ENCODE measurements at places on chromosomes 13 and 19. TPM values are rescaled to one million over a fixed set of nuclear protein-coding genes. Genes with fewer than 3 reads are reported as not detected.

Gene VPS36
- 24.5 TPM for total RNA-seq

Gene TBXA2R
- total RNA-seq, result 0.96 TPM

Gene RPS16
- total RNA-seq, result 315 TPM

Gene PLPP2
- total RNA-seq, result 104 TPM

Gene SMIM44
- total RNA-seq, result not detected

Gene PRSS57
- total RNA-seq, result not detected

Gene GNG7
- total RNA-seq, result not detected

Gene ICAM5
- total RNA-seq, result 0.31 TPM

Gene LIG1
- 139 TPM for total RNA-seq

Gene ZNF529
- total RNA-seq, result 3.8 TPM

Gene ZNF784
- total RNA-seq, result 4.1 TPM
